ENCODE measurements at places on chromosomes 5 and 9. TPM values are rescaled to one million over a fixed set of nuclear protein-coding genes. Genes with fewer than 3 reads are reported as not detected.

NUTM2G gene
- not detected for total RNA-seq

MAP1B gene
- 66.1 TPM for total RNA-seq

SOHLH1 gene
- 0.29 TPM for total RNA-seq

SMIM33 gene
- not detected for total RNA-seq

SHISAL2B gene
- total RNA-seq, result not detected

LCN6 gene
- total RNA-seq, result not detected

GRCh38 chr9:128296340-128297220 is 20.5 kb downstream of the SWI5 start:
- peak overlapping the region; percentile 49 for H3K27ac ChIP-seq
- no peaks in the 10 kb centered on the region for H3K27me3 ChIP-seq
- H3K4me3 ChIP-seq, result no peak overlapping the region

DNA sequence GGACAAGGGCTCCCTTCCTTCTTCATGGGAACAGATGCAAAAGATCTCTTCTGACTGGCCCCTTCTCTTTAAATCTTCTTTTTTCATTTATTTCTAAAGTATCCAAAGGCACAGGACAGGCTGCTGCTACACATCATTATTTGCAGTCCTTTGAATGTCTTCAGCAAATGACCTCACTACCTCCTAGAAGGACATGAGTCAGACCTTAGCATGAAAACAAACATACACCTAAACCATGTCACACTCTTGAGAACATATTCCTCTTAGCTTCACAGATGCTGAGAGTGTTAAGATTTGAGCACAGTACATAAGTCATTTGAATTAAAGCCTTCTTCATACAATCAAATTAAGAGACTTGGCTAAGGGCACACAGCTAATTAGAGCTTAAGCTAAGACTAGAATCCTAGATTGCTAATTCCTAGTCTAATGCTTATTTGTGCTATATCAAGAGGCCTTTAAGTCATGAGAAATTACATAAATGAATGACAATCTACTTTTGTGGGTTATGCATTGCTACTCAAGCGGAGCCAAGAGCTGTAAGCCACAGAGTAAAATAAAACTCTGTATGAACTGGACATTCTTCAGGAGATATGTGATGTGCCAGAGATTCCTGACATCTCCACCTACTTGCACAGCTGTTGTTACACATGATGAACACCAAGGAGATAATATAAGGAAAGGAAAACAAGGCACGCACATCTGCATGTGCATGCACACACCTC is 109.1 kb upstream of the PTGER4 start:
- H3K36me3 ChIP-seq, result no peaks in the 10 kb centered on the region
- H3K4me1 ChIP-seq, result no peaks in the 10 kb centered on the region
- no peaks in the 10 kb centered on the region for H3K27me3 ChIP-seq

DNA sequence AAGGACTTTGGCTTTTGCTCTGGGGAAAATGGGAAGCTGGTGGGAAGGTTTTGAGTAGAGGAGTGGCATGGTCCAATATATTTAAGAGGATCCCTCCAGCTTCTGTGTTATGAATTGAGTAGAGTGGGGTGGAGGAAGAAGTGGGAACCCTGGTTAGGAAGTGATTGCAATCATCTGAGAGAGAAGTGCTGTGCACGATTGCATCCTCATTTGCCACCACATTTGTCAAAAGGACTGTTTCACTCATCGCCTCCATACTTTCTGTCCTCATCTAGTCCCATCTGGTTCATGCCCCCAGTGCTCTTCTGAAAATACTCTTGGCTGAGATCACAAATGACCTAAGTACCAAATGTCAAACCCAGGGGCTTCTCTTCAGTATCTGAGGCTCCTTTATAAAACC is 192.1 kb downstream of the RAB3C start:
- H3K27me3 ChIP-seq, result no peaks in the 10 kb centered on the region
- no peaks in the 10 kb centered on the region for H3K4me1 ChIP-seq
- no peaks in the 10 kb centered on the region for H3K36me3 ChIP-seq
- H3K27ac ChIP-seq, result no peak overlapping the region
- H3K4me3 ChIP-seq, result no peak overlapping the region

GRCh38 chr9:133188006-133188842 is 20.8 kb downstream of the OBP2B start:
- peaks cover 4% of the 10 kb centered on the region for H3K4me1 ChIP-seq
- H3K4me3 ChIP-seq, result no peak overlapping the region
- H3K36me3 ChIP-seq, result no peaks in the 10 kb centered on the region
- peak; percentile 69 for DNase-seq
- H3K27ac ChIP-seq, result no peak overlapping the region

GRCh38 chr5:172054611-172055153 is 48.2 kb upstream of the FBXW11 start:
- H3K27ac ChIP-seq, result no peak overlapping the region
- DNase-seq, result no peak
- H3K27me3 ChIP-seq, result no peaks in the 10 kb centered on the region
- no peaks in the 10 kb centered on the region for H3K36me3 ChIP-seq
- no peak overlapping the region for H3K4me3 ChIP-seq

- no peak for DNase-seq
- H3K36me3 ChIP-seq, result no peaks in the 10 kb centered on the region
- H3K4me3 ChIP-seq, result no peak overlapping the region
- no peaks in the 10 kb centered on the region for H3K4me1 ChIP-seq
Measured at GRCh38 chr9:119793218-119793617, 424.0 kb upstream of the BRINP1 start.

GRCh38 chr5:158463188-158463587 is 604.2 kb upstream of the CLINT1 start:
- no peaks in the 10 kb centered on the region for H3K27me3 ChIP-seq
- H3K4me1 ChIP-seq, result no peaks in the 10 kb centered on the region
- no peak overlapping the region for H3K27ac ChIP-seq
- no peak overlapping the region for H3K4me3 ChIP-seq
- no peaks in the 10 kb centered on the region for H3K36me3 ChIP-seq
- no peak for DNase-seq

DNA sequence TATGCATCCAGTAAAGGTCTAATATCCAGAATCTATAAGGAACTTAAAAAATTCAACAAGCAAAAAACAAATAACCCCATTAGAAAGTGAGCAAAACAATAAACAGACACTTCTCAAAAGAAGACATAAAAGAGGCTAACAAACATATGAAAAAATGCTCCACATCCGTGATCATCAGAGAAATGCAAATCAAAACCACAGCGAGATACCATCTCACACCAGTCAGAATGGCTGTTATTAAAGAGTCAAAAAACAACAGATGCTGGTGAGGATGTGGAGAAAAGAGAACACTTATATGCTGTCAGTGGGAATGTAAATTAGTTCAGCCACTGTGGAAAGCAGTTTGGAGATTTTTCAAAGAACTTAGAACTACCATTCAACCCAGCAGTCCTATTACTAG is 86.1 kb downstream of the WWC1 start:
- H3K27me3 ChIP-seq, result peaks cover 3% of the 10 kb centered on the region
- H3K4me3 ChIP-seq, result no peak overlapping the region
- H3K27ac ChIP-seq, result no peak overlapping the region
- no peak for DNase-seq
- no peaks in the 10 kb centered on the region for H3K36me3 ChIP-seq
- no peaks in the 10 kb centered on the region for H3K4me1 ChIP-seq

DNA sequence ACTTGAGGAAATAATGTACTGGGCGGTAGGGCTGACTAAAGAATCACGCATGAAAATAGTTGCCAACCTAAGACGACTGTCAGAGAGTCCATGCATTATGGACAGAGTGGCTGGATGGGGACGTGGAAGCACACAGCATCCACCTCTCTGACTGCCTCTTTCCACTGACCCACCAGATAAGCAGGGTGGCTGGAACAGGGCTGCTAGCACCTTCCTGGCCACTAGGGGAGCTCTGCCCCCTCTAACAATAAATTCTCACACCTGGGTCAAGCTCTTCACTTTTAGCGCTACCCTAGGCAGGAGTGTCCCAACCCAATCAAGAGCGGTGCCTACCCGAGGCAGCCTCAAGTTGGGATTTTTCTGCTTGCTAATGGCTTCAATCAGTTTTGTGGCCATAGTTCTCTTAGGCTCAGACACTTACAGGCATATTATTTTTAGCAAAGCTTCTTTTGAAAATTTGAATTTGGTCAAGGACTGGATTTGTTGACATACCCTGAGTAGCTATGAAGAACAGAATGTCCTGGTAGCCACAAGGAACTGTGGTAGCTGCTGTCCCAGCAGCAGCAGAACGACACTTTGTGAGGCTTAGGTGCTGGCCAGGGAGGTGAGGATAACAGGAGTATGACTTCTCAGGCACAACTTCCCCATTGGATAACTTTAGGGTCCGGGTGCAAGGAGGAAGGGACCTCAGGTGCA is 6.9 kb upstream of the TPM2 start:
- no peaks in the 10 kb centered on the region for H3K4me1 ChIP-seq
- DNase-seq, result peak; percentile 69
- H3K27ac ChIP-seq, result no peak overlapping the region
- no peak overlapping the region for H3K4me3 ChIP-seq
- peaks cover 60% of the 10 kb centered on the region for H3K36me3 ChIP-seq

GRCh38 chr9:119273325-119273904 is 95.8 kb downstream of the BRINP1 start:
- H3K27ac ChIP-seq, result no peak overlapping the region
- H3K36me3 ChIP-seq, result no peaks in the 10 kb centered on the region
- H3K4me3 ChIP-seq, result no peak overlapping the region
- DNase-seq, result no peak
- H3K4me1 ChIP-seq, result no peaks in the 10 kb centered on the region
- H3K27me3 ChIP-seq, result no peaks in the 10 kb centered on the region

DNA sequence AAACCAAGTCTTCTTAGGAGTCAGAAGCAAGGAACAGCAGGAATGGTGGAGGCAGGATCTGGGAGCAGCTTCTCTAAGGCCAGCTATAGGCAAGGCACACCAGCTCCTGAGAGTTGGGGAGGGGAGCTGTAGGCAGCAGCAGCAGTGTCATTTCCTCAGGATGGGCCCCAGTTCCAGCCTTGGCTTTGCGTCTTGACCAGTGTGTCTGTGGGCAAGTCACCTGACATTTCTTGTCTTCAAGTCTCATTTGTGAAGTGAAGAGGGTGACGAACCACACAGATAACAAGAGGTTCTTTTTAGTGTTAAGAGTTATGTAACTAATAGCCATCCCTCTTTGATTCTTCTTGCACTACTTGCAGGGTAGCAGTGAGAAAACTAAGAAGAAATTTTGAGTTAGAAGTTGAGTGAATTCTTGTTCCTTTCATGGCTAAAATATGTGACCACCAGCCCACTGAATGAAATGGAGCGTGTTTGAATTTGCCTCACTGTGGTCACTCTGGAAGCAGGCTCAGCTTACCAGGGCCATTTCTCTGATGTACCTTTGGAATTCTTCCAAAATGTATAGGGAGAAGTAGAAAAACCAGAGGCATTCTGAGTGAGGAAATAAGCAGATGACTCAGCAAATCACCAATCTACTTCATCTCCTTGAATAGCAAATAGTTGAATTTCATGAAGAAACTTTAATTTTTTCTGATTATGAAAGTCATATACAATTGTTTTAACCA is 42.4 kb downstream of the RHOBTB3 start:
- H3K4me3 ChIP-seq, result no peak overlapping the region
- H3K27me3 ChIP-seq, result no peaks in the 10 kb centered on the region
- peaks cover 19% of the 10 kb centered on the region for H3K4me1 ChIP-seq

- no peak overlapping the region for H3K27ac ChIP-seq
- H3K4me3 ChIP-seq, result no peak overlapping the region
- no peak for DNase-seq
Measured at GRCh38 chr5:141695627-141696215, 13.7 kb upstream of the ARAP3 start.

DNA sequence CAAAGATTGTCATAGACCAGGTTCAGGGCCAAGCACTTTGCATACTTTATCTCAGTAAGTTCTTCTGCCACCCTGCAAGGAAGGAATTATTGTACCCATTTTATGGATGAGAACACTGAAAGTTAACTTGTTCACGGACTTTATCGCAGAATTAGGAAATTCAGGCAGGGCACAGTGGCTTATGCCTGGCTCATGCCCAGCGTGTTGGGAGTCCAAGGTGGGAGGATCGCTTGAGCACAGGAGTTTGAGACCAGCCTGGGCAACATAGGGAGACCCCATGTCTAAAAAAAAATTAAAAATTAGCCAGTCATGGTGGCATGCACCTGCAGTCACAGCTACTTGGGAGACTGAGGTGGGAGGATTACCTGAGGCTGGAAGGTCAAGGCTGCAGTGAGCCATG is 72.4 kb downstream of the MFAP3 start:
- H3K4me3 ChIP-seq, result no peak overlapping the region
- peaks cover 25% of the 10 kb centered on the region for H3K27me3 ChIP-seq
- no peaks in the 10 kb centered on the region for H3K36me3 ChIP-seq
- no peak for DNase-seq
- H3K4me1 ChIP-seq, result no peaks in the 10 kb centered on the region
- H3K27ac ChIP-seq, result no peak overlapping the region

DNA sequence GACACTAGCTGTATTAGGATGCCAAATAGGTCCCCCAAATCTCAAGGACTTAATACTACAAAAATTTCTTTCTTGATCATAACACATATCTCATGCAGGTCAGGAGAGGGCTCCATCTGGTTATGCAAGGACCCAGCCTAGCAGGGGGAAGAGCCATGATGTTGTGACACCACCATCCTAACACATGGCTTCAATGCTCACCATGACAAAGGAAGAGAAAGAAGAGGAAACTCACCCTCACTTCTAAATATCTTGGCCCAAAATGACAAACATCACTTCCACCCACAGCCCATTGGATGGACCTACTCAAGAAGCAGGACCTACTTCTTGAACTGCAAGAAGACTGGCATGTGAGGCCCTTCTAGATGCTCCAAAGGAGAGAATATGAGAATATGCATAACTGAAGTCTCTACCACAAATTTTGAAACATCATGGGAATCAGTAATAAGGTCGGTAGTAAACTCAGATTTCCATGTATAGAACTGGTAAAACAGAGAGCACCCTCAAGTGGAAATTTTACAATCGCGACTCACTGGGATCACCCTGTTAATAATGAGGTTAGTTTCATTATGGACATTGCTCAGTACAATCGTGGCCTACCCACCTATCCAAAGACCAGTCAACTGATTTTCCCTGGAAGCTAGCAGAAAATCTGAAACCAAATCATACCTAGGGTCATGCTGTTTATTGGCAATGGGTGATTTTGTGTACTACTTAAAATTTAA is 308.2 kb downstream of the ACTL7B start:
- H3K4me3 ChIP-seq, result no peak overlapping the region
- H3K27me3 ChIP-seq, result peaks cover 12% of the 10 kb centered on the region
- H3K36me3 ChIP-seq, result no peaks in the 10 kb centered on the region
- no peak for DNase-seq
- no peaks in the 10 kb centered on the region for H3K4me1 ChIP-seq
- no peak overlapping the region for H3K27ac ChIP-seq

GRCh38 chr5:82655078-82655477 is 376.9 kb upstream of the RPS23 start:
- H3K4me1 ChIP-seq, result no peaks in the 10 kb centered on the region
- no peak overlapping the region for H3K27ac ChIP-seq

GRCh38 chr5:147051193-147051592 is 172.6 kb upstream of the PPP2R2B start:
- H3K36me3 ChIP-seq, result no peaks in the 10 kb centered on the region
- no peaks in the 10 kb centered on the region for H3K27me3 ChIP-seq
- no peak overlapping the region for H3K27ac ChIP-seq

GRCh38 chr9:133999851-134000265 is 7.7 kb upstream of the VAV2 start:
- no peaks in the 10 kb centered on the region for H3K4me1 ChIP-seq
- H3K4me3 ChIP-seq, result no peak overlapping the region
- H3K27ac ChIP-seq, result no peak overlapping the region
- no peaks in the 10 kb centered on the region for H3K36me3 ChIP-seq

Measured in K562 (cell line).